Stimulated activated CD8-positive, alpha-beta memory T cell treated with anti-CD3 and anti-CD28 coated beads, Interleukin-2, amount 100 ng/mL, for 1 hour (primary cell): ENCODE measurements at places on chromosomes 2 and 18.

GRCh38 chr2:12577567-12578253 is 139.0 kb upstream of the TRIB2 start:
- DNase-seq: no peak

DNA sequence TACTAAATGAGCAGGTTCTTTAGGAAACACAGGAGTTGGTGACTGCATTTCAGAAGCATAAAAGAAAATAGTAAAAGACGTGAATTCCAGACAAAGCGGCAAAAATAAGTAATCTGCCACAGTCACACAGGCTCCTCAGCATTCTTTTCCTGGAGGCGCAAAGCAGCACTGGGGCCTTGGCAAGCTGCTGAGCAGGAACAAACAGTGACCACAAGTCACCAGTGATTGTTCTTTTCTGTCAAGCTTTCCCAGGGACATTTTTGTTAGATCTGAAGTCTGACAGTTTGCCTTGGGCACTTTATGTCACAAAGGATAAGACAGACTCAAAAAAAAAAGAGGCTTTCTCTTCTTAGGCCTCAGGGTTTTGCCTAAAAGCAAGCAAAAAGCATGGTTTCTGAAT is 216.2 kb downstream of the CDH20 start:
- DNase-seq: no peak

DNA sequence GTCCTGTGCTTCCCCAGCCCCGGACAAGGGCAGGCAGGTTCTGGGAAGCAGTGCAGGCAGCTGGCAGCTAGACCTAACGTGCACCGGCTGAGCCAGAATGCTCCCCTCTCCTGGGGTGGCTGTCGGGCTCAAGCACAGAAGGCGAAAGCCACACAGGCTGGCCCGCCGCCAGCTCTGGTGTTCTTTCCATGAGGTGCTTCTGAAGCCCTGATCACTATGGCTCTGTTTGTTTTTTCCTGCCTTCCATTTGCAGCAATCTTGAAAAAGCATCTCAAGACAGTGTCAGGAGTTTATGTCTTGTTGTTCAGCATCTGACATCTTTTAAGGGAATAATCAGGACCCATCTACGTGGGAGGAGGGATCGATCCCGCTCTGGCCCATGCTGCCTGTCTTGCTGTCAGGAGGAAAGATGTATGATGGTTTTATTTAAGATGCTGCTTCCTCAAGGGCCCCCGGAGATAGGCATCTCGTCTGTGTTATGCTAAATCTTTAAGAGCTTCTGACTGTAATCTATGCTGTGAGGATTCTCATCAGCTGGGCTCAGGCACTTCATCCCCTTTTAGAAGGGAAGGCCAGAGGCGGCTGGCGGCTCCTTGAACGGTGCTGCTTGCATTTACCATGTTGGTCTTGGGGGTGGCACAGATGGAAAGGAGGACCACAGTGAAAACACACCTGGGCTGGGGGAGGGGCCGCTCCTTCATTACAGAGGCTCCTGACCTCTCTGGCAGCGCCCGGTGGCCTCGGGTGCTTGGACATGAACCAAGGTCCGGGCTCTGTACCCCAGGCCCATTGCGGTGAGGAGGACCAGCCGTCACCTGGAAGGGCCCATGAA is 118.5 kb upstream of the HDAC4 start:
- DNase-seq: no peak

- DNase-seq: no peak
Measured at GRCh38 chr18:46910856-46911255, 6.5 kb downstream of the PIAS2 start.

- no peak for DNase-seq
Measured at GRCh38 chr2:43125090-43125998, 101.1 kb downstream of the ZFP36L2 start.

- DNase-seq: no peak
Measured at GRCh38 chr2:190254063-190254850, 65.4 kb downstream of the HIBCH start.

DNA sequence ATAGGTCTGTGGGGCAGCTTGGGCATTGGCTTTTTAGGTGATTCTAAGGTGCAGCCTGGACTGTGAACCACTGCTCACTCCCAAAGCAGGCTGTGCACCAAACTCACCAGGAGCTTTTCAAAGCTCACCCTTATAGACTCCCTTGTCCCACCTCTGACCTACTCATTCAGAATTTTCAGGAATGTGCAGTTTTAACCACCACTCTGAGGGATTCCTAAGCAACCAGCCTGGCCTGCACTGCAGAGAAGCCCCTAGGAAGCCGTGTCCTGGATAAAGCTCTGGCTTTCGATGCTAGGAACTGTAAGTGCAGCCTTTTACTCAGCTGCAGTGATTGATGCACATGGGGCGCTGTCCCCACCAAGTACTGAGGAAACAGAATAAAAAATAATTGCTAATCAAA is 33.0 kb downstream of the MRO start:
- no peak for DNase-seq
